ENCODE measurements at places on chromosomes 16 and 17. TPM values are rescaled to one million over a fixed set of nuclear protein-coding genes. Genes with fewer than 3 reads are reported as not detected.

Gene STAC2
- total RNA-seq: not detected

Gene CLEC18B
- 0.42 TPM for total RNA-seq

Gene NLRC3
- not detected for total RNA-seq

Gene ARL5C
- total RNA-seq: not detected

Gene NSRP1
- 17.9 TPM for total RNA-seq

Gene TBX4
- 0.20 TPM for total RNA-seq

Gene PPY
- not detected for total RNA-seq

Gene OR2C1
- total RNA-seq: not detected

Gene CDH15
- 0.20 TPM for total RNA-seq
